ENCODE measurements at places on chromosomes 12 and 14. TPM values are rescaled to one million over a fixed set of nuclear protein-coding genes. Genes with fewer than 3 reads are reported as not detected.
A peak's percentile ranks its signal among the peaks of the same experiment; 100 is the strongest.

- DNase-seq = no peak
These were observed at the start of gene CABP1 for GRCh38 chr12:120639771-120640721. TSS of gene CABP1 (plus strand) at chr12:120640626. CDS start at chr12:120640686, 60 bp downstream.

DNA sequence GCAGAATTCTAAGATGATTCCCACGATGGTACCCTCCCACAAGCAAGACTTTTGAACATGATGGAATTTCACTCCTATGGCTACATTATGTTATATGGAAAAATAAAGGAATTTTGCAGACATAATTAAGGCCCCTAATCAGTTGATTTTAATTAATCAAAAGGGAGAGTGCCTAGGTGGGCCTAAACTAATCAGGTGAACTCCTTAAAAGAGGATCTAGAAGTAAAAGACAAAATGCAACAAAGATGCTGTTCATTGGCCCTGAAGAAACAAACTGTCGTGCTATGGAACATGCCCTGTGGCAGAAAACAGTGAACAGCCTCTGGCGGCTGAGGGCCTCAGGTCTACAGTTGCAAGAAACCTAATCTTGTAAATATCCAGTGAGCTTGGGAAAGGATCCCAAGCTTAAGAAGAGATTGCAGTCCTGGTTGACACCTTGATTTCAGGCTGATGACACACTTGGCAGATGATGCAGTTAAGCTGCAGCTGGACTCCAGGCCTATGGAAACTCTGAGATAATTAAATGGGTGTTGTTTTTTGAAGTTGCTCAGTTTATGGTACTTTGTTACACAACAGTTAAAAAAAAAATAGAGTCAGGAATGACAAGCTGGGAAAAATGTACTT, 13.8 kb downstream of the TMCC3 start:
- no peak for DNase-seq

The KRT7 gene
- 0.33 TPM for total RNA-seq

The HECTD4 gene
- 54.0 TPM for total RNA-seq

The BATF gene
- 0.69 TPM for total RNA-seq

DNA sequence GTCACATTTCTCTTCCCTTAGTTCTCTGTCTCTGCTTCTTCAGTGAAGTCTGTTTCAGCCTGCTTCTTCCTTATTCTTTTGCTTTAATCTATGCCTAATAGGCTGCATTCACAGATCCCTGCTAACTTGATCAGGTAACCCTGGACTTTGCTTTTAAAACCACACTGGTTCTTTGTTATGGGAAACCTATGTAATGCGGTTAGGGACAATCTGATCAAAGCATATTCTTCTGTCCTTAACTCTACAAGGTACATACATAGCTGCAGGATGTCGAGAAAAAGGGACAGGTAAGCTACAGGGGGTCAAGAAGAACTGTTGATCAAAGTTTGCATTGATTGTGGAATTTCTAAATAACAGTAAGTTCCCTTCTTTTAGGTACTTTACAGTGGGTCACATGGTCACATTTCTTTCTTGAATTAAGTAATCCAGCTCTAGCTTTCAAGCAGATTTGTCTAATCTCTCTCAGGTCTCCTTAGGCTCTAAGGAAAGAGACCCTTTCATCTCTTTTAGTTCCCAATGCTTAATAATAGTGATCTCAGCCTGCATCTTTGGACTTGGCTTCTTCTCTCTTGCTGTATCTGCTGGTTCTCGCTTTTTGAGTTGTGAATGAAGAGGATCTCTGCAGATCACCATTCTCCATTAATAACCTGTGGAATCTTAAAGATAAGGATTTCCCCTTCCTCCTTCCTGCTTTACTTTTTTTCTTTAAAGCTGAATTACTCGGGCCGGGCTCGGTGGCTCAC, 3.8 kb downstream of the COPZ1 start:
- DNase-seq = no peak

The JPH4 gene
- total RNA-seq = 12.5 TPM

The MGP gene
- total RNA-seq = 280 TPM

- DNase-seq = no peak
These were observed 42.6 kb upstream of the FOXJ2 start for GRCh38 chr12:7989827-7990491.

GRCh38 chr12:31216479-31216878, 109.5 kb downstream of the SINHCAF start:
- no peak for DNase-seq

DNA sequence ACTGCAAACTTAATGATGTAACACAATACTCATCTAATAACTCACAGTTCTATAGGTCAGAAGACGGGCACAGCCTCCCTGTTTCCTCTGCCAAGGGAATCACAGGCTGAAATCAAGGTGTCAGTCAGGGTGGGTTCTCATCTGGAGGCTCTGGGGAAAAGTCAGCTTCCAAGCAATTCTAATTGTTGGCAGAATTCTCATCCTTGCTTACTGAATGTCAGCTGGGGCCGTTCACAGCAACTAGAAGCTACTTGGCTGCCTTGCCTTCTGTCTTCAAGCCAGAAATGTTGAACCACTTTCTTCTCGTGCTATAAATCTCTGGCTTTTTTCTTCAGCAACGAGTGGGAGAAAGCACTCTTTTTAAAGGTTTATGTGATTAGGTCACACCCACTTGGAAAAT, 80.1 kb upstream of the PDZRN4 start:
- peak; percentile 93 for DNase-seq

The LRP1-AS gene
- not detected for total RNA-seq

DNA sequence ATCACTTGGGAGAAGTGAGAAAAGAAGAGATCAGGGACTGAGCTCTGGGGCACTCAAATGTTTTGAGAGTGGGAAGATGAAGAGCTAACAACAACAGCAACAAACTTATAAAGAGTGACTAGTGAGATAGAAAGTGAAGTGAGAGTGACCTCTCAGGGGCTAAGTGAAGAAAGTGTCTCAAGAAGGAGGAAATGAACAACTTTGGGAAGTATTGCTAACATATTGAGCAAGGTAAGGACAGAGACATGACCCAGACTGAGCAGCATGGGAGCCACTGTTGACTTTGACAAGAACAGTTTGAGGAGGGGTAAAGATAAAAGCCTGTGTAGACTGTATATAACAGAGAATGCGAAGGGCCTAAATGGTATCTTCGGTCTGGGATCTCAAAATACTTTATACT, 155.1 kb upstream of the BTG1 start:
- DNase-seq = no peak

DNA sequence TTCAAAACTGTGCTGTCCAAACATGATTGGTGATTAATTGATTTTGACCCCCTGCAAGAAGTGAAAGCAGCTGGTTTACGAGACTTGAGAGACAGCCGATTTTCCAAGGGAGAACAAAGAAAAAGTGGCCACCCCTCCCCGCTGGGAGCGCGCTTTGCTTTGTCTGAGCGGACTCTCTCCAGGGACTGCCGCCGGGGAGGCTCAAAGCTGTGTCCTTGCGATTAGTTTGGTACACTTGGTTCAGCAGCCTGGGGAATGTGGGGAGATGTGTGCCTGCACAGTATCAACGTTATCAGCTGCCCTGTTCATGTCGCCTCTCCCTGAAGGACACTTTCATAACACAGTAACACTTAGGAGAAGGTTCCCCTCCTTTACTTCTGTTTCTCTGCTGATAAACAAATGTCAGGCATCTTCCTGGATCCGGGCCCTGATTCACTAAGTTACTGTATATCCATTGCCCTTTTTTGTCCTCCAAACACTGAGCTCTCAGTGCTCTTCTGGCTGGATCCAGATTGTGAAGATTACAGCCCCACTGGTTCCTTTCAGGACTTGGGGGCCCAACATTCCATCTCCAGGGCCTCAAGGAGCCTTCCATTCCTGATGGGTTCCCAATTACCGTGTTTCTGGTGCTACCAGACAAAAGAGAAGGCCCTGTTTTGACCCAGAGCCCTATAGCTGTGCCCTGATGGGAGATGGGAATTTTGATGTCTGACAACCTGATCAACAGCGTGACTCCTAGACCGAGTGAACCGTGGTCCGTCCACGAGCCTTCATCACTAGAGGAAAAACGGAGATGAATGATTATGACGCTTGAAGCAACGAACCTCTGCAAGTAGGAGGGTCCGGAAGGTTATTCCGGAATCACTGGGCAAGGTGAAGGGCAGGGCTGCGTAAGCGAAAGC, 31.7 kb upstream of the TUBA1C start:
- DNase-seq = peak; percentile 91

The REP15 gene
- total RNA-seq = 1.7 TPM

The SERPINA1 gene
- total RNA-seq = 8.6 TPM

GRCh38 chr12:98788396-98788795, 143.3 kb downstream of the APAF1 start:
- DNase-seq = no peak

DNA sequence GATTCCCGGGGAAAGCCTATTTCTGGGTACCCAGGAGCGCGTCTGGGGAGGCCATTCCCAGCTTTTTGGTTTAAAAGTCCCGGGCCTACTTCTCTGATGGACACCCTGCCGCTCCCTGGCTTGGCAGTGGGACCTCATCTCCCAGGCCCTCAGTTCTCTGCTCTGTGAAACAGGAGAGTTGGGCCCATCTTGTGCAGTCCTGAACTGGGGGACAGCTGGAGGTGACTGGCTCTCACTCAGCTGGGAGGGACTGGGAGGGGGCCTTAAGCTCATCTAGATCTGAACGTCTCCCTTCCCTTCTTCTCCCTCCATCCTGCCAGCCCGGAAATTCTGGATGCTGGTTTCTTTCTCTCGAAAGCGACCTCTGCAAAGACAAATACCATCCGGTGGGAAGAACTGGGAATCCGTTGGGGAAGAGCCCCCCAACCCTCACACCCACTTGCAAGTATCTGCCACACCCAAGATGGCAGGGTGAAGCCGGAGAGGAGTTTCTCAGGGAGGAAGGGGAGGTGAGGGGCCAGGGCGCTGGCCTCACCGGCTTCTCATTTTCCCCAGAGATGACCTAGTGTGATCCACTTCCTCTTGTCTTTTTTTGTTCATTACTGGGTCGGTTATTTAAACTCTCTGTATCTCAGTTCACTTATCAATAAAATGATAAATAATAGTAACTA, 1.4 kb downstream of the RIN3 start:
- DNase-seq = no peak

DNA sequence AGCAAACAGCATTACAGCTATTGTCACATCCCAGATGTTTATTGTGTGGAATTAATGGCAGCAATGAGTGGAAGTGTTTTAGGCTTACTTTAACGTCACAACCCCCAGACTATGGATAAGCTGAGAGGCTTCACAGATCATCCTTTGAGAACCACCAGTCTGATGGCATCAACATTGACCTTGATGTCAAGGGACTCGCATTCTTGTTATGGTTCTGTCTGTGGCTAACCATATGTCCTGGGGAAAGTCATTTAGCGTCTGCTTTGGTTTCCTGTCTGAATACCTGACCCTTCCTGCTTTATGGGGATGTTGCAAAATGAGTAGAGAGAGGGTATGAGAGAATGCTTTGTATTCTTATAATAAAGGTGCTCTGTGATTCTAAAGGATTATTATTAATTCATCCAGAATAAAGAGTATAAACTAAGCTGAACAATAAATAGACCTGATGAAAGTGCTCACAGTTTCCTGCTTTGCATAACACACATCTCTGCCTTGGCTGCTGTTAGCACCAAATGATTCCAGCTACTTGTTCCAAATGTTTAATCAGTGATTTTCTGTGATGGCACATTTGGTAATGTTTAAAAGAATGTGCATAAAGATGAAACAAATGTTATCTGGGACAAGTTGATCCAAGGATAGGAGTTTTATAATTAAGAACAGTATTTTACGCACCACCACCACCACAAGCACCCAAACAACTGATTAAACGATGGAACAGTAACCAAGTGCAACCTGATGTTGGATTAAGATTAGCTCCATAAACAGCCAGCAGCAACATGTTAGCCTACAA, 116.9 kb upstream of the LRIG3 start:
- DNase-seq = no peak

GRCh38 chr14:44565968-44566367, 58.9 kb upstream of the FSCB start:
- DNase-seq = peak; percentile 5

DNA sequence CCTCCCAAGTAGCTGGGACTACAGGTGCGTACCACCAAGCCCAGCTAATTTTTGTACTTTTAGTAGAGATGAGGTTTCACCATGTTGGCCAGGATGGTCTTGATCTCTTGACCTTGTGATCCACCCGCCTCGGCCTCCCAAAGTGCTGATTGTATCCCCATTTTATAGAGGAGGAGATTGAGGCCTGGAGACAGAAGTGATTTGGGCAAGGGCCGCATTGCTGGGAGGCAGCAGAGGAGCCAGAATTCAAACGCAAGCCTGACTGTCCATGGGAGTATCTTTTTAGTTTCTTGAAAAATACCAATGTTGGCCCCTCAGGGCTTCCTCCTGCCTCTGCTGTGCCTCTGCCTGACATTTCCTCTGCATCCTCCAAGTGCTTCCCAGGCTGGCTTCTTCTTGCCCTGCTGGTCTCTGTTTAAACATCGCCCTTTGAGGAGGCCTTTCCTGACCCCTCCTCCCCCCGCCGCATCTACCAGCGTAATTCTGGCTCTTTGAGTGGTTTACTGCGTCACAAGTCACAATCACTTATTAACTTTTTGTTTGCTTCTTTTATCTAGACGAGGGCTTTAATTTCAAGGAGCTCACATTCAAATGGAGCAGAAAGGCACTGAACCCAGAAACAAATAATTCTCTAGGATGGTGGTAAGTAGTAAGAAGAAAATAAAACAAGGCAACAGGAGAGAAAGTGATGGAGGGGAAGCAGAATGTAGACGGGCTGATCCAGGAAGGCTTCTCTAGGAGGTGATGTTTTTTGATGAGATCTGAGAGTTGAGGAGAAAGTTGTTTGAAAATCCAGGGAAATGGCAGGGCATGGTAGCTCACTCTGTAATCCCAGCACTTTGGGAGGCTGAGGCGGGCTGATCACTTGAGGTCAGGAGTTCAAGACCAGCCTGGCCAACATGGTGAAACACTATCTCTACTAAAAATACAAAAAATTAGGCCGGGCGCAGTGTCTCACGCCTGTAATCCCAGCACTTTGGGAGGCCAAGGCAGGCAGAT, 91.0 kb upstream of the MED13L start:
- DNase-seq = no peak

DNA sequence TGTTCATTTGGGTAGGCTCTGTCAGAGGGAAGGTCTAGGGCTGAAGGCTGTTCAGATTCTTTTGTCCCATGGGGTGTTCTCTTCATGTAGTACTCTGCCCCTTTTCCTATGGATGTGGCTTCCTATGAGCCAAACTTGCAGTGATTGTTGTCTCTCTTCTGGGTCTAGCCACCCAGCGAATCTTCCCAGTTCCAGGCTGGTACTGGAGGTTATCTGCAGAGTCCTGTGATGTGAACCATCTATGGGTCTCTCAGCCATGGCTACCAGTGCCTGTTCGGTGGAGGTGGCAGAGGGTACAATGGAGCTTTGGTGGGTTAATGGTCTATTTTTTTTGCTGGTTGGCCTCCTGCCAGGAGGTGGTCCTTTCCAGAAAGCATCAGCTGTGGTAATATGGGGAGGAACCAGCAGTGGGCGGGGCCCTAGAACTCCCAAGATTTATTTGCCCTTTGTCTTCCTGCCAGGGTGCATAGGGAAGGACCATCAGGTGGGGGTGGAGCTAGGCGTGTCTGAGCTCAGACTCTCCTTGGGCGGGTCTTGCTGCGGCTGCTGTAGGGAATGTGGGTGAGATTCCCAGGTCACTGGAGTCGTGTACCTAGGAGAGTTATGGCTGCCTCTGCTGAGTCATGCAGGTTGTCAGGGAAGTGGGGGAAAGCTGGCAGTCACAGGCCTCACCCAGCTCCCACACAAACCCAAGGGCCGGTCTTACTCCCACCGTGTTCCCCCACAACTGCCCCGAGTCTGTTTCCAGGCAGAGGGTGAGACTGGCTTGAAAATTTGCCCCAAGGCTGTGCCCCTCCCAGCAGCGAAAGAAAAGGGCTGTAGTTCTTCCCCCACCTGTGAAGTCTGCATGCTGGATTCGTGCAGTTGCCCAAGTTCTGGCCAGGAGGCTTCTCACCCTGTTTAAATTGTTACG, 17.5 kb downstream of the MTRFR start:
- no peak for DNase-seq

GRCh38 chr12:83074358-83074894, 387.7 kb downstream of the TMTC2 start:
- DNase-seq = no peak

GRCh38 chr14:86153480-86153879, 623.5 kb downstream of the FLRT2 start:
- no peak for DNase-seq

Data from spinal cord (tissue), 10 donors.